Inflammatory macrophage (primary cell): ENCODE measurements at places on chromosomes 2 and 18.

GRCh38 chr2:2800697-2801096 is 469.6 kb upstream of the MYT1L start:
- no peak for DNase-seq

GRCh38 chr2:206062724-206063123 is 23.2 kb downstream of the INO80D start:
- DNase-seq = no peak

- no peak for DNase-seq
Observed at GRCh38 chr2:49291619-49292018, 137.3 kb upstream of the FSHR start.

- no peak for DNase-seq
Observed at GRCh38 chr2:113876503-113877387, 13.1 kb upstream of the ACTR3 start.

DNA sequence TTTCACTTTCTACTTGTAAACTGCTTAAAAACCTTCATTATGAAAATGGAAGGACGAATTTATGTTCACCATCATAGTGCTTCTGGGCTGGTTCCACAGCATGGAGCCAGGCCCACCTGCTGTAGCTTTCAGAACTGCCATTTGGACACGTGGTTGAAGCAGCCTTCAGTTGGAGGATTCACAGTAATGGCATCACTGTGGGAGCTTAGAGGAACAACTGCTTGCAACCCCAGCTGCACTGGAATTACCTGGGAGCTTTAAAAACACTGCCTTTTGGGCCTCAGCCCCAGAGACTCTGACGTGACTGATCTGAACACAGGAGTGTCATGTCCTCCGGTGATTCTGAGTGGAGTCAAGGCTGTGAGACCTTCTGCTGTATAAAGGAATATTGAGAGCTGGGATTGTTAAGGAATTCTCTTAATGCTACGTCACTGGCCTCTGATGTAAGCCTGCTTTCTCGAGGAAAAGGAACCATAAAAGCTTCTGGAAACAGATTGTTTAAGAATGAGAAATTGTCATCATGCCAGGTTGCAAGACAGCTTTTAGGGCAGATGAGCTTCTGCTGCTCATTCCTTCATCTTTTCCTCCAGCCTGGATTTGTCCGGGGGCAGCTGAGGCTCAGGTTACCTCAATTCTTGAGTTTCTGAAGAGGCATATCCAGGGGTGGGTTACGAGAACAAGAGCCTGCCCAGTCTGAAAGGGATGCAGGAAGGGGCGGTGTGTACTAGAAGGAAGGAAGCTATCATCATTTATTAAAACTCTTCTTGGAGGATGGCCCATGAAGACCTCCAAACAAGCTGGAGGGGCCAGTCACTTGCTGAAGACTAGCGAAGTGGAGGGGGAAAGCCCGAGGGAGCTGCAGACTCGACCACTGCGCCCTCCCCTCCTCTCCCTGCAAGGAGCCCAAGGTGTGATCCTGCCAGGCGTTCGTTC is 1.3 kb upstream of the IL1R1 start:
- peak; percentile 35 for DNase-seq

DNA sequence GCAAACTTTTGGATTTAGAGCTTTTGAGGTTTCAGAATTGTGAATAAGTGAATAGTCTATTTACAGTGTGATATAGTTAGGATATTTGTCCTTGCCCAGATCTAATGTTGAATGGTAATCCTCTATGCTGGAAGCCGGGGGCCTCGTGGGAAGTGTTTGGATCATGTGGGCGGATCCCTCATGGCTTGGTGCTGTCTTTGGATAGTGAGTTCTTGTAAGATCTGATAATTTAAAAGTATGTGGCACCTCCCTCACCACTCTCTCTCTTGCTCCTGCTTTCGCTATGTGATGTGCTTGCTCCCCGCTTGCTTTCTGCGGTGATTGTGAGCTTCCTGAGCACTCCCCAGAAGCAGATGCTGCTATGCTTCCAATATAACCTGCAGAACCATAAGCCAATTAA is 128.0 kb upstream of the KCNJ3 start:
- DNase-seq = no peak
